Fibroblast of skin of scalp (primary cell): ENCODE measurements at places on chromosomes 16 and 17.

DNA sequence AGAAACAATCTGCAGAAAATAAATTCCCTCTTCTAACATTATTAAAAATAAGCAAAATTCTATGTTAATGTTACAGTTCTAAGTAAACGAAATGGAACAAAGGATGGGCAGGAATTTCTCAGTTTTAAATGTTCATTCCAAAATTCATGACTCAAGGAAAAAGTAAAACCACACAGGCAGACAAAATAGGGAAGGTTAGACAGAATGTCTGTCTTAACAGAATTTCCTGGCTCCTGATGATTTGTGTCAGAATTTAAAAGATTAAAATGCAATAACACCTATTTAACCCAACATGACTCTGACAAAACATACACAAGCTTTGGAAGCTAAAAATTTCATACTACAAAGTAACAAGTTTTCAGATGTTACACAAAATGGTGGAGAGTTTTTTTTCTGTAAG is 42.8 kb downstream of the SPOP start:
- no peak for DNase-seq

DNA sequence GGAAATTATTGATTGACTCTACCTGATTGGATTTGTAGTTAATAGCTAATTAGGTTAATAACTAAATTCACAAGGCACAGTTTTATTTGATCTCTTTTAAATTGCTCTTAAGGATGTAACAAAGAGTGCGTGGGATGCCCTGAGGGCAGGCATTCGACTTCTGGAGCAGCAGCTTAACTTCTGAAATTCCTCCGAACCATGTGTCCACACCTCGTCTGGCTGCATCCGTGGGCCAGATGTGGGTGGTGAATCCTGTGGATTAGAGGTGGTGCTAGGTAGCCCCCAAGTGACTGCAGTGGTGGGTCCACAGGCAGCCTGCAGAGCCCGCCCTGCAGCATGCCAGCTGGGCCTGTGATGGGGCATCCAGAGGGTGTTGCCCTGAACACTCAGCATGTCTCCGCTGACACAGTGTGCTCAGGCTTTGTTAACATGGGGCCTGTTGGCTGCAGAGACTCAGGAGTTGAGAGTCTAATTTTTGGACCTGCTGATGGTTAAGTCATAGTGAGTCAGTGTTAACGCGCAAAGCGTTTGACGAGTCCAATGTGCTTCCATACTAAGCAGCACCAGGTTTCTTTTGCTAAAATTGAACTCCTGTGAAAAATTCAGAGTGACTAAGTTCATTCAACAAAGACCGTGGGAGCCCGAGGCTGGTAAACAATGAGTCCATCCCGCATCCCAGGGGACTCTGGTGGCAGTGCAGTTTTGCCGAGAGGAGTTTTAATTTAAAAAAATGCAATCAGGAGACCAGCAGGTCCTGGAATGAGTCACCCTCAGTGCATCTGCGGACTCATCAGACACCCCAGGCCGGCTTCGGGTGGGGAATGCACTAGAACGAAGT is 3.8 kb upstream of the NPB start:
- peak; percentile 95 for DNase-seq

GRCh38 chr17:38343608-38344419 is at the start of gene GPR179:
Gene GPR179, minus strand, starts transcription at chr17:38343956. Its CDS starts 167 bp downstream, at chr17:38343789.
- DNase-seq: no peak

DNA sequence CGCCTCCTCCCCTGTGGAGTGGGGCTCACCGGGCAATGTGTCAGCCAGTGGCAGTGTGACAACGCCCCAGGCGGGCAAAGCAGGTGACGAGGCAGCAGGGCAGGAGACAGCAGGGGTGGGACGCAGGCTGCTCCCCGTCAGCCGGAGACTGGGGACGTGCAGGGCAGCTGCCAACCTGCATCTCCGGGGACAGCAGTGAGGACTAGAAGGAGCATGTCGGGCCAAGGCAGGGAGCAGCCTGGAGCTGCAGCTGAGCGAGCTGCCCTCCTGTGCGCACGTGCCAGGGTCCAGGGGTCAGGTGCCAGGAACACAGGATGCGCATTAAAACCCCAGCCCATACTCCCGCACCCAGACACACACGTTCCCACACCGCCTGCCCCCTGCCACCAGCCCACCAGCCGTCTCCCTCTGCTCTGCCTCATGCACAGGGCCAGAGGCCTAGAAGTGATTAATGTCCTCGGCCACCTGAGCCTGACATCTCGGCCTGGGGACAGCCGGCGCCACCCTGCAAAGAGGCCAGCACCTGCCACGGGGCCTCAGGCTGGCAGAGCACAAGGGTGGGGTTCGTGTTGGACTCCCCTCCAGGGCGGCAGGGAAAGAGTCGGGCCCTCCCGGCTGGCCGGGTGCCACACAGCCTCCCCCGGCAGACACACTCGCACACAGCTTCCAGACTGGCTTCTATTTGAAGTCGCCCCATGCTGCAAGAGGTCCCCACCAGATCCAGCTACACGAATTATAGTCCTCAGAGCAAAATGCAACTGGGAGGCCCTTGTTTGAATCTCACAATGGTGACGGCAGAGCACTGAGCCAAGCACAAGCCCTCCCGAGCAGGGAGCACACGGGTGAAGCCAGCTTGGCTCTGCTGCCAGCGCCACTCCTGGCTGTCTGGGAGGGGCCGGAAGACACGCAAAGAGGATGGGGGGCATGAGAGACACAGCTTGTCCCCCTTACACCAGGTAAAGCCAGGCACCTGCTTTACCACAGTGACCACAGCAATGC is 90.4 kb downstream of the RBFOX3 start:
- DNase-seq: no peak

GRCh38 chr16:83205896-83206295 is 579.1 kb downstream of the CDH13 start:
- DNase-seq: peak; percentile 25

GRCh38 chr17:15168379-15168778 is 96.7 kb downstream of the PMP22 start:
- no peak for DNase-seq

GRCh38 chr16:12362482-12363458 is 386.2 kb downstream of the SNX29 start:
- peak; percentile 20 for DNase-seq

DNA sequence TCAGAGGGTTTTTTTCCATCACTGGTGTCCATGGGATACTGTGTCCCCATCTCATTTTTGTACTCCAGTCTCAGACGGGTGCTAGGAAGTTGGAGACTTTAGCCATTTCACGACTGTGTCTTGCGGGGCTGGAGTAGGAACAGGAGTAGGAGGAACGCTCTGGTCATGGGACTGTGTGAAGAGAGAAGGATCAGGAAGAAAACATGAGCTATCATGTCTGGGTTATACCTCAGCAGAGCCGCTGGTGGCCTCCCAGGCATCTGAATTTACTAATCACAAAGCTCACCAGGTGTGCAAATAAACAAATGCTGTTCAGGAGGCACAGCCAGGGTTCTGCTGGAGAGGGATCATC is 225.4 kb downstream of the SEC14L1 start:
- no peak for DNase-seq

- DNase-seq: no peak
Measured at GRCh38 chr17:34365340-34365739, 2.3 kb upstream of the CCL1 start.

DNA sequence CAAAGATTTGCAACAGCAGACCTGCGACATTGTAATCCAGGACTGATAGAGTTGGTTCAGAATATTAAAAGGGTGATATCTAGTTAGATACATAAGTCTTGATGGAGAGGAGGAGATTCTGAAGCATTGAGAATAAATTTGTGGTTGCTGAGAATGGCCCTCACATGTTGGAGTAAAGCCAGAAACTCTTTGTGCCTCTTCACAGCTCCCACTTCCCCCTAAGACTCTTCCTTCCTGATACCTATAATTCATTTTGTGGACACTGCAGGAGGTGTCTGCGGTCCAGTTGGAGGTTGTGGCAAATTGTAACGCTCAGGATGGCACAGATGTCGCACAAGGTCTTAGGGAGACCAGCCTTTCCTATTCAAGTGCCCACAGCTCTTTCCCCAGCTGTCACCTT is 17.5 kb downstream of the WWOX start:
- no peak for DNase-seq

DNA sequence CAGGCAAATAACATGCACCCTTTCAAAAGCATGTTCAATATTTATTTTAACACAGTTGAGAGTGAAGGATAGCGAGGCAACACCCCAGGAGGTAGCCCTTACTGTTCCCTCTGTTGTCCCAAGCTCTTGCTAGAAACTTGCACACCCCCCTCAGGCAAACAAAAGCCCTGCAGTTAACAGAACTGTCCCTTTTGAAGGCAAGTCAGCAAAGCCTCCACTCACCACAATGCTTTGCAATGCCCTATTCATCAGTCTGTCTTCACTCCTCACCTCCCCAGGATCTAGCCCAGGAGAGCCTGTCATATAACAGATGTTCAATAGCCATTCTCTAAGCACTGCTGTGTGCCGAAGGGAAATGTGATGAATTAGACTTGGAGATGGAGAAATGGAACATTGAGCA is 3.5 kb upstream of the CNEP1R1 start:
- DNase-seq: no peak

DNA sequence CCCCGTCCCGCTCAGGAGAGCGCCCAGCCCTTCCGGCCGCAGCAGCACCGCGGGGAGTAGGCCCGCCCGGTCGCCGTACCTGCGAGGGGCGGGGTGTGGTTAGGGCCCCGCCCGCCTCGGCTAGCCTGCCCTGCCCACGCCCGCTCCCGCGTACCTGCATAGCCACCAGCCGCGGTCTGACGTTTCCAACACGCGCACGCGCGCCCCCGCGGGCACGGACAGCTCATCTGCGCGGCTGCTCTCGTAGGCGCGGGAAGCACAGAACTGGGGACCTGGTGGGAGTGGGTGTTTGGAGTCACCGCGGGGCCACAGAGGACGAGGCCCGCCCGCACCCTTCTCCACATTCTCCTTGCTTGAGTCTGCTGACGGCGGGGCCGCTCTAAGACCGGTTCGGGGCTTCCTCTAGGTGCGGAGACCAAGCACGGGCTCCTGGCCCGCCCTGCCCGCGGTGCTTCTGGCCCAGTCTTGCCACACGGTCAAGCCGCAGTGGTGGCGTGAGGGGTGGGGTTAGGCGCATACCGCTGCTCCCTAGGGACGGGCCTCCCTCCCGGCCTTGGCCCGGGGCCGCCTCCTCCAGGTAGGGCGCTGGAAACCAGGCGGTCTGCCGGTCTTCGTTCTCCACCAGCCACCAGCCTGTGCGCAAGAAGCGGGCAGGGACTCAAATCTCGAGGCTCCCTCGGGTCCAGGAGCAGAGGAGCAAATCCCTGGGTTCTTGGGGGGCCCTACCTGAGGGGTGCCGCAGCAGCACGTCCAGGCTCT is 1.8 kb downstream of the NOXO1 start:
- DNase-seq: no peak

- peak; percentile 18 for DNase-seq
Measured at GRCh38 chr16:68798398-68798797, 44.9 kb upstream of the TANGO6 start.

- DNase-seq: no peak
Measured at GRCh38 chr17:19672009-19672750, 23.6 kb downstream of the ALDH3A2 start.

DNA sequence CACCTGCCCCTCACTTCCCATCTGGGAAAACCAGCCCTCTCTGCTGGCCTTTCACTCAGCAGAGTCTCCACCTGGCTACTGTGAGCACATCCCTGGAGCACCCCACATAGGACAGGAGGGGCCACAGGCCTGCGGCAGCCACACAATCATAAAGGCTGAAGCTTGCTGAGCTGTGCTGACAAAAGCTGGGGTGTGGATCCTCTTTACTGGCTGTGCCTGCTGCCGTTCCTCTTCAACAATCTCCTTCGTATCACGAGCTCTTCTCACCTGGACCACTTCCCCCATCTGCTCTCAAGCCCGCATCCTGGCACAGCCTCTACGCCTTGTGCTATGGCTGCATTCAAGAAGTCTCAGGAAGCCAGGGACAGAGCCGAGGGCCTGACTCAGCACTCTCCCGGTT is 86.1 kb downstream of the ZNF778 start:
- no peak for DNase-seq

- DNase-seq: no peak
Measured at GRCh38 chr16:89577055-89577759, 1.6 kb downstream of the CPNE7 start.

DNA sequence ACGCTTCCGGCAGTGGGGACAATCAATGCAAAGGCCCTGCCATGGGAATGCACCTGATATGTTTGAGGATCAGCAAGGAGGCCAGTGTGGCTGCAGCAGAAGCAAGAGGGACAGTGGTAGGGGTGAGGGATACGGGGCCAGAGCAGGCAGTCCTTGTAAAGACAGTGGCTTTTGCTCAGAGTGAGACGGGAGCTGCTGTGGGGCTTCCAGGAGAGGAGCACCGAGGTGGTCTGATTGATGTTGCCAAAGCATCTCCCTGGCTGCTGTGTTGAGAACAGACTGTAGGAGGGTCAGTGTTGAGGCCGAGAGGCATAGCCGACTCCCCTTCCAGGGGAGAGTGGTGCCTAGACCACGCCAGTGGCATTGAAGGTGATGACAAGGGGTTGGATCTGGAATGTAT is 11.4 kb upstream of the SPNS2 start:
- DNase-seq: no peak

GRCh38 chr17:30957741-30958140 is 13.1 kb upstream of the RNF135 start:
- DNase-seq: no peak

DNA sequence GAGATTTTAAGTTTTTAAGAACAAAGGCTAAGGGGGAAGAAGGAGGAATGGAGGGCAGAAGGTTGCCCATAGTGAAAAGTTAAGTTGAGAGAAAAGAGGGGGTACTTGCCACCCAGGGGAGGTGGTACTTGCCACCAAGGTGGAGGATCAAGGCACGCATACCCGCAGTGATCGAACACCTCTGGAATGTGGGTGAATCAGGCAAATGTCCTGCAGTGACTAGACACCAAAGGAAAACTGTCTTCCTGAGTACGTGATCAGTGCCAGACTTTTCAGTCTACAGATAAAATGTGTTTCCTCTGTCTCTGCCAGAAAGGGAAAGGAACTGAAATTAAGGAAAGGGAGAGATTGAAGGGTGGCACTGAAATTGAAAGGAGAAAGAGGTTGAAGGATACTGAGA is 2285.3 kb downstream of the TP53TG3F start:
- no peak for DNase-seq

- DNase-seq: no peak
Measured at GRCh38 chr17:8847891-8848290, 19.6 kb downstream of the PIK3R6 start.

DNA sequence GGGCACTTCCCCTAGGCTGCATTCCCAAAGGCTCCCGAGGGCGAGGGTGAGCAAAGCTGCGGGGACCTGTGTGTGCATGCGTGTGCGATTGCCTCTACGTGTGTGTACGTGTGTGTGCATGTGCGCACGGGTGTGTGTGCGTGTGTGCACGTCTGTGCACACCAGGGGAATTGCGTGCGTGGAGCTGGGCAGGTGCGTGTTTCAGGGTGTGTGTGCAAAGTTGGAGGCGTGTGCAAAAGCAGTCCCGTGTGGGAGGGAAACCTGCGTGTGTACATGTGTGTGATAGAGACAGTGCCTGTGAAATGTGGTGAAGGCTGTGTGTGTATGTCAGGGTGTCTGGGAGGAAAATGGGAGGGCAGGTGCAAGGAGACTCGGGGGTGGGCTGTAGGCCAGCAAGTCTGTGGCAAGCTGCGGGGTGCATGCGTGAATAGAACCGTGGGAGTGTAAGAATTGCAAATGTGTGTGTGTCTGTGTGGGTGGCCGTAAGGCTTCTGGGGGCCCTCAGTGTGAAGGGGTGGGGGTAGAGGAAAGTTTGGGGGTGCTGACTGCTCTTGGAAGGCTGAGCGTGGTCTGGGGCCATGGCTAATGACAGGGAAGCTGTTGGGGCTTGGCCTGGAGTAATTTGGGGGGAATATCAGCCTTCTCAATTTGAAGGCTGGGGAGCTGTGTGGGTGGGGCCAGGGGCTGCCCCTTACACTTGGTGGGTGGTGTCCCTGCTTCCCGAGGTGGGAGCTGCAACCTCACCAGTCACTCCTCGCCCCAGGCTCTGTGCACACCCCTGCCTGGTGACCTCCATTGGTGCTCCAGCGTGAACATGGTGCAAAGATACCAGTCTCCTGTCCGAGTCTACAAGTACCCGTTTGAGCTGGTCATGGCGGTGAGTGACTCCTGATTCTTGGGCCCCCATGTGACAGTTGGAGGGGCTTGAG is 644 bp downstream of the SEC14L5 start:
- DNase-seq: no peak
